ENCODE measurements at places on chromosomes 16 and 17.

DNA sequence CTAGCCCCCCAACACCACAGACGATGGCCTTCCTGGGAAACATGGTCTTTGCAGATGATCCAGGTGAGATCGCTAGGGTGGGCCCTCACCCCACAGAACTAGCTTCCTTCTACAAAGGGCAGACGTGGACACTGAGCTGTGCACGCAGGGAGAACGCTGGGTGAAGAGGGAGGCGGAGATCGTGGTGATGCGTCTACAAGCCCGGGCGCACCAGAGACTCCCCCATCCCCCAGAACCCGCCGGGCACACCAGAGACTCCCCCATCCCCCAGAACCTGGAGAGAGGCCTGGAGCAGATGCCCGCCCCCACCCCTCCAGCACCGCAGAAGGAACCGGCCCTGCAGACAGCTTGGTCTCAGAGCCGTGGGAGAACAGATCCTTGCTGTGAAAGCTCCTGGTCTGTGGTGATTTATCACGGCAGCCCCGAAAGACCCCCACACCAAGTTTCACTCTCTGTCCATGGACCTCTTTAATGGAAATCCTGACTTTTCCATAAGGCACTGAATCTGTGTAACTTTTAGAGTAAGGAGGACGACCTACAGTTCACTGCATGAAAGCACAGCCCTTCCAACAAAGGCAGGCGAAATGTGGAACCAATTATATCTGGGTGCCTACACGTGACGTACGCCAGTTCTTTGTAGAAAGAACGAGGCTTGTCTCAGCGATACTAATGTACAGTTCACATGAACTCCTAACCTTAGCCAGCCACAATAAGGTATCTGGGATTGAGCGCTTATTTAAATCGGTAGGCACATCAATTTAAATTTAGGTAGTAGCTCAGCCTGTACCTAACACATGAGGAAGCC, 88.5 kb downstream of the ANKRD11 start:
- DNase-seq = no peak

- no peak for DNase-seq
These were observed 32.0 kb downstream of the PMFBP1 start for GRCh38 chr16:72139908-72140307.

DNA sequence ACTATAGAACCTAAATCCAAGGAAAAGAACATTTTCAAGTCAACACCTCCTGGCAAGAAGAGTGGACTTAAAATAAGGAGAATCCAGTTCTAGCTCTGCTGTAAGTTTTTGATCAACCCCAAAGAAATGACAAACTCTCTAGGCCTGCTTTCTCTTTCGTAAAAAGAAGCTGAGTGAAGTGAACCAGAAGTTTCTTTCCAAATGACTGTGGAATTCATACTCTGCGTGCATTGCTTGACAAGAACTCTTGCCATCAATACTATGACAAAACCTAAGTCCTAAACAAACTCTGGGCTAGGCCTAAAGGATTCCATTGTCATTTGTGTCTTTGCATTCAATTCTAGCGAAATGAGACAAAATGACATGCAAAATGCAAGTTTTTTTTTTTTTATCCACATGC, 187.5 kb upstream of the SOX9 start:
- DNase-seq = no peak

- DNase-seq = no peak
These were observed 23.1 kb upstream of the ALDH3A1 start for GRCh38 chr17:19770985-19771735.

GRCh38 chr16:87939562-87940423, 3.5 kb upstream of the CA5A start:
- DNase-seq = no peak

All from T-cell (primary cell).